NCI-H187 treated with DMSO at 0.1 percent for 48 hours (cell line): ENCODE measurements at places on chromosomes 16 and 17.

- DNase-seq: no peak
These were observed 1.5 kb downstream of the MXRA7 start for GRCh38 chr17:76709077-76709950.

- DNase-seq: no peak
These were observed 220.1 kb downstream of the FOXL1 start for GRCh38 chr16:86798247-86799041.

DNA sequence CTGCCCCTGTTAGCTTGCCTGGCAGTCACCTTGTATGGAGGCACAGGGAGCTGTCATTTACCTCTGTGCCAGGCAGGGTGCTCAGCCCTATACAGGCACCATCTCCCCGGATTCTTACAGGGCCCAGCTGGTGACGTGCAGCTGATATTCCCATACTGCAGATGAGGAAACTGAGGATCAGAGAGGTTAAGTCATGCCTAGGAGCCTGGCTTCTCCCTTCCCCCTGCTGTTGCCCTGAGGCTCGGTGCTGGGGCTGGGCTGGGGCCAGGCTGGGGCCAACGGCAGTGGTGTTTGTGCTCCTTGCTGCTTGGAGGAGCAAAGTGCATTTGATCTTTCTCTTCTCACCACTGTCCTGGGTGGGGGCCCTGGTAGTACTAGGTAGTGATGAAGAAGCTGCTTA lies 54.7 kb upstream of the IL34 start:
- DNase-seq: no peak

DNA sequence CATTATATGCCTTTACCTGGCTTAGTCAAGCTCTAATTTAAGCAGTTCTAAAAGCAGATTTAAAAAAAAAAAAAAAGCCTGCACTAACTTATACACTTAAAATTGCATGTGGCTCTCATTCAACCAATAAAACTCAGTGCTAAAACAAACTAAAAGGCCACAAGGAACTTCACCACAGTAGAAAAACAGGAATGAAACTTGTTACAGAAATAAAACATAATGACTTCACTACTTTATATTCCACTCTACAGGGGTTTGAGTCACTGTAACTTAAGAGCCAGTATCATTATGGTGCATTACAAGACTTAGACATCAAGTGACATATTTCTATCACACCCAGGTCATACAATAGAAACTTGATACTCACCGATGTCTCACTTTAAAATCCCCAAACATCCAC lies 11.1 kb downstream of the CA10 start:
- no peak for DNase-seq

GRCh38 chr17:4658478-4659305 lies 17.2 kb upstream of the ALOX15 start:
- no peak for DNase-seq

GRCh38 chr17:13480877-13481276 lies 120.9 kb downstream of the HS3ST3A1 start:
- no peak for DNase-seq

GRCh38 chr17:11885051-11885450 lies 112.2 kb downstream of the ZNF18 start:
- no peak for DNase-seq

DNA sequence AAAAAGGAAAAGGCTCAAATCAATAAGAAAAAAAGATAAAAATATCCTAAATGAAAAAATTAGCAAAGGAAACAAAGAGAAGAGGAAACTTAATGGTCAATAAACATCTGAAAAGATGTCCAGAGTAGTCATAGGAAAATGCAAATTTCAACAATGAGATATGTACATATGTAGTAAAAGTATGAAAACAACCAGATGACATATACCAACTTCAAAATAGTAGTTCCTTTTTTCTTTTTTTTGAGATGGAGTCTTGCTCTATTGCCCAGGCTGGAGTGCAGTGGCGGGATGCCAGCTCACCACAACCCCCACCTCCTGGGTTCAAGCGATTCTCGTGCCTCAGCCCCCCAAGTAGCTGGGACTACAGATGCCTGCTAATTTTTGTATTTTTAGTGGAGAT lies 21.7 kb upstream of the NFAT5 start:
- no peak for DNase-seq

GRCh38 chr17:30363715-30364202 lies 15.0 kb upstream of the CPD start:
- DNase-seq: no peak

GRCh38 chr16:75579281-75579834 lies 13.2 kb downstream of the GABARAPL2 start:
- no peak for DNase-seq

DNA sequence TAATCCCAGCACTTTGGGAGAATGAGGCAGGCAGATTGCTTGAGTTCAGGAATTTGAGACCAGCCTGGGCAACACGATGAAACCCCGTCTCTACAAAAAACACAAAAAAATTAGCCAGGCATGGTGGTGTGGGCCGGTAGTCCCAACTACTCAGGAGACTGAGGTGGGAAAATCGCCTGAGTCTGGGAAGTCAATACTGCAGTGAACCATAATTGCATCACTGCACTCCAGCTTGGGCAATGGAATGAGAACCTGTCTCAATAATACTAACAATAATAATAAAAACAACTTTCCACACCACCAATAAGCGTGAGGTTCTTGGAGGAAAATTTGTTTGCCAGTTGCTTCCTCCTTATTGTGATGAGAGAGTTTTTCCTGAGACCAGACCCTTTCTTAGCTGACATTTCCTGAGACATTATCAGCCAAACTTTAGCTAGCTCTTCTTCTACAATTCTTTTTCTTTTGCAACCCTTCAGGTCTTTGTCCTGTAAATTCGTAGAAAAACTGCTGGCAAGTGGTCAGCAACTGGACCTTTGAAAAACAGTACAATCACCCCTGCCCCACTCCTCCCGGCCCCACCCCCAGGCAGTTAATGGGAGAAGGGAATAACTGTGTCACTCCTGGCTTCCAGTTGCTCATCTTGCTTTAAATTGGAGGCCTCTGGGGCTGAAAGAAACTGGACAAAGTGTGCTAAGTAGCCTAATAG lies 3.5 kb upstream of the EZH1 start:
- DNase-seq: no peak

- no peak for DNase-seq
These were observed 18.4 kb downstream of the PLCG2 start for GRCh38 chr16:81797443-81797842.

- no peak for DNase-seq
These were observed 21.2 kb downstream of the TRAF4 start for GRCh38 chr17:28765038-28765437.

DNA sequence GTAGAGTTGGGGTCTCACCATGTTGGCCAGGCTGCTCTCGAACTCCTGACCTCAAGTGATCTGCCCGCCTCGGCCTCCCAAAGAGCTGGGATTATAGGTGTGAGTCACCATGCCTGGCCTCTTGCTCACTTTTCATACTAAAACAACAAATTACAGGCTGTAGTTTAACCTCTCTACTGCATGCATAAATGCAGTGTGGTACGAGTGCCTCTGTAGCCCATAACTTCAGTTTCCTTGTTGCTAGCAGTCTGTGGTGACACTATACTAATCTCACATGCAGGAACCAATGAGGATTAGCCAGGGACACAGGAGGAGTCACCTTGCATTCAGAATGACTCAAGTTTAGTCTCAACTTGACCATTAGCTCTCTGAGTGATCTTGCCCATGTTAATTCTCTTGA lies 20.1 kb downstream of the HMOX2 start:
- DNase-seq: no peak

DNA sequence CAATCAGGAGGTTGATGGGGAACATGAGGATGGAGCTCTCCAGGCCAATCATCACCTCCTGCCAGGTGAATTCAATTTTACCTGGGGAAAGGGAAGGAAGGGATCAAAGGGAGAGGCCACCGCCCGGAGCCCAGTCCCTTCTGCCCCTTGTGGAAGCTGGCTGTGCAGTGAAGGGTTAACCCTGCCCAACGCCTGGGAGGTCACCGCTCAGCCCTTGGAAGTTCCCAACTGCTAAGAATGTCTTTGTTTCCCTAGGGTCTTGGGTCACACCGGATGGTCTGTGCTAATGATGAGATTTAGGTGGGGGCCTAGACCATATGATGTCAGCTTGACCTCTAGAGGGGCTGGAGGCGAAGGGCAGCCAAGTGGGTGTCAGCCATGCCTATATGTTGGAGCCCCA lies 52.1 kb upstream of the GCSH start:
- no peak for DNase-seq

GRCh38 chr17:67111327-67111726 lies 67.0 kb downstream of the CACNG1 start:
- no peak for DNase-seq
